ENCODE measurements at places on chromosomes 7 and 10.

DNA sequence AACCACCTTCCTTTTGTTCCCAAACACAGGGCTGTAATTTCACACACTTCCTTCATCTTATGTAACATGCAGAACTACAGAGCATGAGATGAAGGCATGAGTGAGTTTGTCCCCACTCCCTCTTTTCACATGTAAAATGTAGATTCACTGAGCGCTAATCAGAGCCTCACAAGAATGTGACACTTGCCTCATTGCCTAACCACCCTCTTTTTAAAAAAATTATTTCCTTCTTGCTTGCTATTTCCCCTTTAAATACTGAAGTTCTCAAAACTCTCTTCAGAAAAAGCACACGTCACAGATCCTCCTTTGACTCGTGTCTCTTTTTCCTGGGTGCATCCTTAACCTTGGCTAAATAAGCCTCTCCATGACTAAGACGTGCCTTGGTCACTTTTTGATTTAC lies 121.2 kb upstream of the TARP start:
- no peak overlapping the region for H3K4me3 ChIP-seq
- DNase-seq = no peak
- no peaks in the 10 kb centered on the region for H3K36me3 ChIP-seq
- peaks cover 6% of the 10 kb centered on the region for H3K4me1 ChIP-seq
- no peak overlapping the region for H3K27ac ChIP-seq

DNA sequence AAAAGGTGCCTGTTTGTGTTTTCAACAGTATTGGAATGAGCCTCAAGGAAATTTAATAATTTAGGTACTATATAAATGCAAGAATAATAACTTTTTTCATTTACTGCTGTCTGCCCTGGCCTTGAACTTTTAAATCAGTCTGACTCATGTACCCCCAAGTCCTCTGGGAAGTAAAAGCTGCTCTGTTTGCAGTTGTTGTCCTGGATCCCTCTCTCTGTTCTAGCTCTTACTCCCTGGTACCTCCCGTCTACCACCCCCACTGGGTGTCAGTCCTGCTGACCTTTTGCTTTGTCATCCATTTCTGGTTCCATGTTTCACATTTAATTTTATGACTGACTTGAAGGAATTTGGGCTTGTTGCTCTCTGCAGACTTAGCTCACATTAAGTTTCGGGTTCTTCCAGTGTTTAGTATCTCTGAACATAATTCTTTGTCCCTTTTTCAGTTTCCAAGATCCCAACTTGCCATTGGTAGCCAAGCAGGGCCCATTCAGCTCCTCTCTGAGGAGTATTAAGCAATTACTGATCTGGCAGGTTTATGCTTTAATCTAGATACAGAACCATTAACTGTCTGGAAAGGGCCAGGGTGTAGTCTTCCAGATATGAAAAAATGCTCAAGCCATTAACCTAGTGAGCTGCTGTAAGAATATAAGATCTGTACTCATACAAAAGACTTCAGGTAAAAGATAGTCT lies 208.7 kb upstream of the FAM3C start:
- DNase-seq = no peak
- H3K36me3 ChIP-seq = no peaks in the 10 kb centered on the region
- peaks cover 32% of the 10 kb centered on the region for H3K4me1 ChIP-seq
- H3K4me3 ChIP-seq = no peak overlapping the region

- H3K36me3 ChIP-seq = no peaks in the 10 kb centered on the region
- H3K27me3 ChIP-seq = peaks cover 8% of the 10 kb centered on the region
- DNase-seq = no peak
These were observed 302.9 kb downstream of the WDR37 start for GRCh38 chr10:1358860-1359625.

DNA sequence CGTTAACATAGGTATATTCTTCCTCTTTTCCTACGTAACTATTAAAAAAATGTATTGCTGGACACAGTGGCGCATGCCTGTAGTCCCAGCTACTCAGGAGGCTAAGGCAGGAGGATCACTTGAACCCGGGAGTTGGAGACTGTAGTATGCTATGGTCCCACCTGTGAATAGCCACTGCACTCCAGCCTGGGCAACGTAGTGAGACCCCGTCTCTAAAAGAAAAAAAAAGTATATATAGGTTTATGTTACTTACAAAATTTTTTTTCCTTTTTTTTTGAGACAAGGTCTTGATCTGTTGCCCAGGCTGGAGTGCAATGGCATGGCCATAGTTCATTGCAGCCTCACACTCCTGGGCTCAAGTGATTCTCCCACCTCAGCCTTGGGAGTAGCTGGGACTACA lies 5.6 kb downstream of the NUB1 start:
- peaks cover 20% of the 10 kb centered on the region for H3K36me3 ChIP-seq
- H3K27ac ChIP-seq = no peak overlapping the region
- H3K4me3 ChIP-seq = no peak overlapping the region
- H3K4me1 ChIP-seq = peaks cover 19% of the 10 kb centered on the region
- H3K27me3 ChIP-seq = no peaks in the 10 kb centered on the region
- no peak for DNase-seq

DNA sequence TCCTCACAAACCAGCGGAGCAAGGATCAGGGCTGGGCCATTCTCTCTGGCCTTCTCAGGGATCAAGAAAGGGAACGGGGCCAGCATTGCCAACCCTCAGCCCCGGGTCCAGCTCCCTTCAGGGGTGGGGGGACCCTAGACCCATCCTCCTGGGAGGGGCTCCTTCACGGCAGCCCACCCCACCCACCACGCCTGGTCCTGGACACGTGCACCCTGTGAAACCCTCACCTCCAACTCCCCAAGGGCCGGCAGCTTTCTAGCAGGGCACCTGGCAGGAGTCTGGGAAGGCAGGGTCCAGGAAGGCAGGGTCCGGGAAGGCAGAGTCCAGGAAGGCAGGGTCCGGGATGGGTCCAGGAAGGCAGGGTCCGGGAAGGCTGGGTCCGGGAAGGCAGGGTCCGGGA lies 46.6 kb upstream of the ADGRA1 start:
- no peaks in the 10 kb centered on the region for H3K4me1 ChIP-seq
- no peak overlapping the region for H3K27ac ChIP-seq
- no peaks in the 10 kb centered on the region for H3K36me3 ChIP-seq
- H3K4me3 ChIP-seq = no peak overlapping the region

Measured in mesothelial cell of epicardium (in vitro differentiated cells).